ENCODE measurements at places on chromosomes 13 and 19.

GRCh38 chr13:66275416-66275815 is 954.7 kb downstream of the PCDH9 start:
- no peak for DNase-seq
- no peak overlapping the region for H3K4me3 ChIP-seq
- H3K27me3 ChIP-seq: no peaks in the 10 kb centered on the region
- H3K36me3 ChIP-seq: no peaks in the 10 kb centered on the region
- H3K4me1 ChIP-seq: no peaks in the 10 kb centered on the region
- no peak overlapping the region for H3K27ac ChIP-seq

GRCh38 chr19:15595069-15595468 is 19.9 kb upstream of the CYP4F8 start:
- peaks cover 48% of the 10 kb centered on the region for H3K27me3 ChIP-seq
- no peak overlapping the region for H3K4me3 ChIP-seq
- no peak for DNase-seq
- no peaks in the 10 kb centered on the region for H3K36me3 ChIP-seq

GRCh38 chr13:41224113-41225110 is 30.0 kb upstream of the KBTBD7 start:
- no peak overlapping the region for H3K4me3 ChIP-seq
- no peaks in the 10 kb centered on the region for H3K4me1 ChIP-seq
- no peaks in the 10 kb centered on the region for H3K27me3 ChIP-seq
- peaks cover 19% of the 10 kb centered on the region for H3K36me3 ChIP-seq
- DNase-seq: no peak

- peaks cover 18% of the 10 kb centered on the region for H3K27me3 ChIP-seq
- peaks cover 12% of the 10 kb centered on the region for H3K36me3 ChIP-seq
- peaks cover 47% of the 10 kb centered on the region for H3K4me1 ChIP-seq
- DNase-seq: peak; percentile 80
- H3K4me3 ChIP-seq: no peak overlapping the region
Measured at GRCh38 chr19:41934849-41935374, 6.7 kb upstream of the ERFL start.

DNA sequence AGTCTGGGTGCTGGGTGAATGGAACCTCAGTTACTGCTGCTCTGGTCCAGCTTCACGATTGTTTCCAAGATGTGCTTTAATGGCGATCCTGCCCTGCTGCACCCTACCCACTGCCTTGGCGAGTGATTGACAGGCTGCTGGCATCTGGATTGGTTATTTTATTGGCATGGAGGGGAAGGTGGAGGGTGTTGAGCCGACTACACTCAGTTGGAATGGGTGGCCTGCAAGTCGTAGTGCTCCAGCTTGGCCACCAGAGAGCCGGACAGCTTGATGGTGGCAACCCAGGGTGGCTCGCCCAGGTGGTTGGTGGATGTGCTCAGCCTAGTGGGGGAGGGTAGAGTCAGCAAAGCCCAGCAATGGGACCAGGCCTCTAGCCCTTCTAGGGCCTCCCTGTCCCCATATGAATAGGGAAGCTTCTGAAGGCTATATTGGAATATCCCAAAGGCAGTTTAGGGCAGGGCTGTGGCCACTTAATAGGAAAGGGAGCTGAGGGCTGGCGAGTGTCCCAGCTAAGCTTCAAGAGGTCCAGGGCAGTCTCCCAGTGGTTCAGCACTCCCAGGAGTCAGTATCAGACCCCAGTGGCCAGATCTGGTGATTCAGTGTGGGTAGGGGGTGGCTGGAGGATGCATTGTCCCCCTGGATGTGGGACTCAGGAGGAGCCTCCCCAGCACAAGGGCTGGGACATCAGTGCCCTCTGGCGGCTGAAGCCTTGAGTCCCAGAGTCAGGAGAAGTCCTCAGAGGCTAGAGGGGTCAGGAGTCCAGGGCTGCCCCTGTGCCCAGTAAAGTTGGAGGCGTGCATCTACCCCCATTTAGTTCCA is 3.4 kb downstream of the GGN start:
- H3K4me3 ChIP-seq: no peak overlapping the region

GRCh38 chr13:110564472-110564985 is 3.0 kb upstream of the RAB20 start:
- peaks cover 43% of the 10 kb centered on the region for H3K27me3 ChIP-seq
- H3K27ac ChIP-seq: no peak overlapping the region
- H3K4me3 ChIP-seq: no peak overlapping the region
- H3K4me1 ChIP-seq: peaks cover 18% of the 10 kb centered on the region
- H3K36me3 ChIP-seq: no peaks in the 10 kb centered on the region

DNA sequence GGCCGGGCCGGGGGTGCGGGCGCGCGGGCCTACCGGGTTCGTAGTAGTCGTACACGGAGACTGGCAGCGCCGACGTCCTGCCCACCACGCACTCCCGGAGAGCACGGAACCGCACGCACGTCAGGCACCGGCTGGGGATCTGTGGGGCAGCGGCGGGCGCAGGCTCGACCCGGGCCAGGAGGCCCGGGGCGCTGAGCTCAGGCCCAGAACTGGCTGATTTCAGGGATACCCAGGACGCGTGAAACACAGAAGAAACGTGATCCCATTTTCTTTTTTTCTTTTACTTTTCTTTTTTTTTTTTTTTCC is 9.0 kb downstream of the F2RL3 start:
- H3K4me3 ChIP-seq: peak overlapping the region; percentile 68
- peaks cover 8% of the 10 kb centered on the region for H3K27me3 ChIP-seq
- peaks cover 4% of the 10 kb centered on the region for H3K4me1 ChIP-seq
- H3K36me3 ChIP-seq: peaks cover 16% of the 10 kb centered on the region
- H3K27ac ChIP-seq: peak overlapping the region; percentile 90

- peaks cover 24% of the 10 kb centered on the region for H3K36me3 ChIP-seq
- H3K4me1 ChIP-seq: peaks cover 17% of the 10 kb centered on the region
- peak overlapping the region; percentile 43 for H3K4me3 ChIP-seq
- H3K27ac ChIP-seq: no peak overlapping the region
- no peak for DNase-seq
- H3K27me3 ChIP-seq: peaks cover 57% of the 10 kb centered on the region
Measured at GRCh38 chr19:7676376-7676775, 514 bp upstream of the MCEMP1 start.

GRCh38 chr13:41452462-41452861 is 4.9 kb upstream of the RGCC start:
- H3K4me3 ChIP-seq: no peak overlapping the region
- no peak overlapping the region for H3K27ac ChIP-seq
- no peak for DNase-seq
- peaks cover 18% of the 10 kb centered on the region for H3K36me3 ChIP-seq

DNA sequence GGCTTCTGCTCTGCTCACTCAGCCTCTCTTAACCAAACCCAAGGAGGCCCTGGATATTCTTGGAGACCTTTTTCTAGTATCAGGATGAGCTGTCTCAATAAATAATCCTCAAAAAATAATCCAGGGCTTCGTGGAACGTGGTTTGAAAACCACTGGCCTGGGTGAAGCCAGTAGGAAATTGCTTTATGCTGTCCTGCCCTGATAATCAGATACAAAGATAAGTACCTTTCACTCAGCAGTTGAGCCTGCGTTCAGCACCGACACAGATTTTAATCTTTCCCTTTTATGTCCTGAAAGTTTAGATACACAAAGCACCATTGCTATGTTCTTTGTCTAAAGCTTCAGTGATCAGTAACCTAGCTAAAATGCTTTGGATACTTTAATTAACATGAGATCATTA is 460.0 kb downstream of the RFC3 start:
- no peak overlapping the region for H3K27ac ChIP-seq
- H3K27me3 ChIP-seq: no peaks in the 10 kb centered on the region
- no peak for DNase-seq
- H3K36me3 ChIP-seq: no peaks in the 10 kb centered on the region
- no peaks in the 10 kb centered on the region for H3K4me1 ChIP-seq

DNA sequence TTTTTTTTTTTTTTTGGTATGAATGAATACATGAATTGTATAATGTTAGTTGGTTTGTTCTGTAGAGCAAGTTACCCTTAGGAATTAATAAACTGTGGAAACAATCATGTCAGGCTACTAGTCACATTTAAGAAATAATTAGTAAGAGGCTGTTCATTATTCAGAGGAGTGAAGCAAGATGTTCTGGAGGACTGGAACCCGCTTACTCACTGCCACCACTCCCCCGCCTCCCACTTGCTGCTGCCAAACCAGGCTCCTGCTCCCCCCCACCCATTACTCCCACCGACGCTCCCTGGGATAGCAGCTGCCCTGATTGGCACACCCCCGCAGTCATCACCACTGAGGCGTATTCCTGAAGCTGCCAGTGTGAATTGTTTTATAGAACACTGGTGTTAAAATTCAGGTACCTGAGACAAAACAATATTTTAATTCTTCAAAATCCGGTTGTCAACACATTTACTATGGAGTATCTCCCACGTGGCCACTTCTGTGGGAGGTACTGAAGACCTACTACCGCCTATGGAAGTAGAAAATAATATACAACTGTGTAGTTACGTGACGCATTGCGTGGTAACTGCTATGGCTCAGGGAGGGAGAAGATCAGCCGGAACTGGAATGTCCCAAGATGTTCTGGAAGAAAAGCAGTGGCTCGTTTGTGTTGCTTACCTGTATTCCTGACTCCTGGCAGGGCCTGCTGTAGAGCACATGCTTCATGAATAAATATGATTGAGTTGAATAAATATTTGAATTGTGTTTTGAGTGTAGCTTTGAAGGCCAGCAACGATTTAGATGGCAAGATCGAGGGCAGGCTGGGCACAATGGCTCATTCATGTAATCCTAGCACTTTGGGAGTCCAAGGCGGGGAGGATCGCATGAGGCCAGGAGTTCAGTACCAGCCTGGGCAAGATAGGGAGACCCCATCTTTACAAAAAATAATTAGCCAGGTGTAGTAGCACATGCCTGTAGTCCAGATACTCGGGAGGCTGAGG is 1.7 kb downstream of the DPY19L3 start:
- no peaks in the 10 kb centered on the region for H3K27me3 ChIP-seq
- peak overlapping the region; percentile 92 for H3K27ac ChIP-seq
- DNase-seq: no peak

DNA sequence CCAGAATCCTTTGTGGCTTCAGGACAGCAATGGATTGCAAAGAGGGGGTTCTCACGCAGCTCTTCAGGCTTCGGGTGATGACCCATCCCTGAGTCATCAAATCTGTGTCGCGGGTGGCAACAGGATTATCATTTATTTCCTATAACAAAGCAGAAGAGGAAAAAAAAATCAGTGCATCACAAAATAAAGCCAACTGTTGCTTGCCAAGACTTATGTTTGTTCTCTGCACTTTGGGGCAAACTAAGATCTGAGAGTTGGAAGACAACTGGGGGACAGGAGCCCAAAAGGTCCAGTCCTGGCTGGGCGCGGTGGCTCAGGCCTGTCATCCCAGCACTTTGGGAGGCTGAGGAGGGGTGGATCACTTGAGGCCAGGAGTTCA is 6.4 kb downstream of the GNA15 start:
- H3K4me3 ChIP-seq: no peak overlapping the region
- H3K27ac ChIP-seq: peak overlapping the region; percentile 89
- H3K36me3 ChIP-seq: no peaks in the 10 kb centered on the region

DNA sequence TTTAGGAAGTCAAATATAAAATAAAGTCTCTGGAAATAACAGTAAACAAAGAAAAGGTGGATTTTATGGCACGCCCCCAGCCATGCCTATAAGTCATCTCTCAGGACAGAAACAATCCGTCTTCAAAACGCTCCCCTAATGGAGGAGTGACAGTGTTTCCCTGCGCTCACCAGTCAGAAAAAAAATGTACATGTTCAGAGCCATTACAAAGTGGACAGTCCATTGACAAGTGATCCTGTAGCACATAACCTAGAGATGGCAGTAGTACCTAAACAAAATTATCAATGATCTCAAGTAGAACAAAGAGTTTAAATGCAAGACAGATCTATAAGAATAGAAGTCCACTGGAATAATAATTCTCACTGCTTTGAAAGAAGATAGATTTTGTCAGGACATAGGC is 891.7 kb upstream of the MIR17HG start:
- no peak overlapping the region for H3K27ac ChIP-seq
- H3K4me1 ChIP-seq: no peaks in the 10 kb centered on the region
- no peak overlapping the region for H3K4me3 ChIP-seq
- H3K27me3 ChIP-seq: no peaks in the 10 kb centered on the region
- DNase-seq: no peak
- H3K36me3 ChIP-seq: no peaks in the 10 kb centered on the region

GRCh38 chr19:31511098-31511497 is 161.9 kb upstream of the TSHZ3 start:
- H3K4me1 ChIP-seq: no peaks in the 10 kb centered on the region
- DNase-seq: no peak
- no peaks in the 10 kb centered on the region for H3K36me3 ChIP-seq
- no peak overlapping the region for H3K4me3 ChIP-seq
- no peak overlapping the region for H3K27ac ChIP-seq
- H3K27me3 ChIP-seq: peaks cover 32% of the 10 kb centered on the region

DNA sequence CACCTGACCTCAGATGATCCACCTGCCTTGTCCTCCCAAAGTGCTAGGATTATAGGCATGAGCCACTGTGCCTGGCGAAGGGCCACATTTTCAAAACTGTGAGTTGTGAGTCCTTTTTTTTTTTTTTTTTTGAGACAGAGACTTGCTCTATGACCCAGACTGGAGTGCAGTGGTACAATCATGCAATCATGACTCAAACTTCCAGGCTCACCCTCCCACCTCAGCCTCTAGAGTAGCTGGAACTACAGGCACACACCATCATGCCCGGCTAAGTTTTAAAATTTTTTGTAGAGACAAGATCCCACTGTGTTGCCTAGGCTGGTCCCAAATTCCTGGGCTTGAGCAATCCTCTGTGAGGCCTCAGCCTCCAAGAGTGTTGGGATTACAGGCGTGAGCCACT is 3.8 kb upstream of the MYPOP start:
- peaks cover 30% of the 10 kb centered on the region for H3K27me3 ChIP-seq
- H3K4me1 ChIP-seq: peaks cover 7% of the 10 kb centered on the region
- no peak overlapping the region for H3K4me3 ChIP-seq
- no peak for DNase-seq
- no peak overlapping the region for H3K27ac ChIP-seq

- H3K4me3 ChIP-seq: no peak overlapping the region
- no peaks in the 10 kb centered on the region for H3K36me3 ChIP-seq
- peaks cover 3% of the 10 kb centered on the region for H3K4me1 ChIP-seq
- no peak overlapping the region for H3K27ac ChIP-seq
- H3K27me3 ChIP-seq: peaks cover 31% of the 10 kb centered on the region
Measured at GRCh38 chr19:50549059-50549926, 18.9 kb downstream of the LRRC4B start.

DNA sequence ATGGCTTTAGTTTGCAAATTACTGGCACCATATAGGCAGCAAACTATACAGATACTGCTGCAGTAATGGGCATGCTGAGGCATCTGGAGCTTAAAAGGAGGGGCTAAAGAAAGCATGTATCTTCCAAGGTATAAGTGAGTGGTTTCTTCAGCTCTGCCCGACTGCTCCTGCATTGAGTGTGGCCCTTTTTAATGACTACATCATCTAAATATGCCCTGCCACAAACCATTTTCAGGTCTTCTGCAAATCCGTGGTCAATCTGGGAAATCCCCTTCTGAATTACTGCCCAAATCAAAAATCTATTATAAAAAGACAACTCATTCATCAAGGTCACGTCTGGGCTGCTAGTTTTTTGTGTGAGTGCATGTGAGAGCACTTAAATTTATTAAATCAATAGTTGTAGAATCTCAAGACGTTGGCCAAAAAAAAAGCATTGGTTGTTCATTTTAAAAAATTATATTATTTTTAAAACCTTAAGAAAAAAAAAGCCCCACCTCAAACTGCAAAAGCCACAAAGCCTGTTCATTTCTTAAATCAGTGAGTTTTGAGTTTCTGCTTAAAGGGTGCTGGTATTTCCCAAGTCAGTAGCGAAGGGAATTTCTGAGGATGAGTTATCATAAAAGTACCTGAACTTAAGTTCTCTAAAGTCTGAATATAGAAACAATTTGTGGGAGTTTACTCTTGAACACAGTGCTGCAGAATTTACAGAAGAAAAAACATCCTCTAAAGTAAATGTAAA is 16.3 kb downstream of the LCP1 start:
- peaks cover 82% of the 10 kb centered on the region for H3K4me1 ChIP-seq
- H3K36me3 ChIP-seq: peaks cover 59% of the 10 kb centered on the region
- no peak for DNase-seq
- H3K27me3 ChIP-seq: no peaks in the 10 kb centered on the region
- peak overlapping the region; percentile 91 for H3K4me3 ChIP-seq

All from effector memory CD8-positive, alpha-beta T cell (primary cell).